ENCODE measurements at places on chromosomes 6 and 20.

DNA sequence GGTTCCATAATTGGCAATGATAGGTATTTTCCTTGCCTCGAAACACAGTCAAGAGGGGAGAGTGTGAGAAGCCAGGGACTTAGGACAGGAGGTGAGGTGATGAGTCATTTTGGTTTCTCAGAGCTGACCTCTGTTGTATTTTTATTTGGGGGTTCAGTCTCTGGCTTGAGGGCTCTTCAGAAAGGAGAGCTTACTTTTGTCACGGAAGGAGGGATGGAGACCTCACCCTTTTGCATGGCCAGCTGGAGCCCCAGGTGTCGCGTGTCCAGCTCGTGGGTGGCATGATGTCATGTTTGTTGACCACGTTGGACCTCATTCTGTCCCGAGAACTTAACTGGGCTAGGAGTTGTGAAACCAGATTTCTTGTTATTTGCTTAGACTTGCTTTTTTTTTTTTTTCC is 293.9 kb downstream of the QKI start:
- no peak for DNase-seq

DNA sequence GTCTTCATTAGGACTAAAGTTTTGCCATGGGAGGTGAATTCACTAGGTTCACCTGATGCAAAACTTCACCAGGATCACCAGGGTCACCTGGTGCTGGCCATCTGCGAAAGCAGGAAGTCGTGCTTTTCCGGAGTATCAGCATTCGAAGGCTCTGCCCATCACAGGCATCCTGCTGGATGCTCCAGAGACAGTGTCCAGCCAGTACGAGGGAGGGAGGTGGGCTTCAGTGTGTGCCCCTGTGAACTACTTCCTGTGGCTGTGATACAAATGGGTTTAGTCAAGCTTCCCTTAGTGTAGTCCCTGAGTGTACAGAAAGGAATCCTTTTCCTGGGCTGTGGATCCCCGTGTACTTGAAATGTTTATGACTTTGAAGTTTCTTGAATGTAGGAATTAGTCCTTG is 3.4 kb upstream of the RPS6KA2 start:
- no peak for DNase-seq

GRCh38 chr6:18510644-18511033 is 123.5 kb downstream of the RNF144B start:
- DNase-seq: no peak

- DNase-seq: no peak
Measured at GRCh38 chr6:10269814-10270472, 144.9 kb downstream of the TFAP2A start.

DNA sequence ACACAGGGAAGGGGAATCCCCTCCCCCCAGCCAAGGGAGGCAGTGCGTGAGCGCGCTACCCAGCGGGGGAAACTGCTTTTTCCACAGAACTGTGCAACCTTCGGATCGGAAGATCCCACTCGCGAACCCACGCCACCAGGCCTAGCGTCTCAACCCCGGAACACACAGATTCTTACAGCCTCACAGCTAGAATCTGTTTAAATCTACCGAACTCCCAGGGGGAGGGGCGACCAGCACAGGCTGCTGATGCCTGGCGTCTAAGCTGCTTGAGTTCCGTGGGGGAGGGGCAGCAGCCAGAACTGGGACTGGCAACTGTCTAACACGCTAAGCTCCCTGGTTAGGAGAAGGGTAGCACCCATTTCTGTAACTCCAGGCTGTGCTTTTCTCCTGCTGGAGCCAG is 217.3 kb upstream of the TENT5A start:
- DNase-seq: no peak

DNA sequence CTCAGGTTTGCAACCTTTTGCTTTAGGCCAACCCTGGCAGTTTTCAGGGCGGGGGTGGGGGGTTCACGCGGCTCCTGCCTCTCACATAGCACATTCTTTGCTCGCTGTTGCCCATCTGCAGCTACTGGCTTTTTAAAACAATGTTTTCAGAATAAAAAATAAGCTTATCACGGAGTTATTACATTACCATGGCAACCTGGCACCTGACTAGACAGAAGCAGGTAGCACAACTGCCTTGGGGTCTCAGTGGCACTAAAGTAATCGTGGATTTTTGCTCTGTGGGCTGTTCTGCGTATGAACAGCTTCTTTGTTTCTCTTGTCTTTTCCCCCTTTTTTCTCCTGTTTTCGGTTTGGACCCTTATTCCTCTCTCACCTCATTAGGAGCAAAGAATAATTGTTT is 9.1 kb upstream of the MANBAL start:
- no peak for DNase-seq

DNA sequence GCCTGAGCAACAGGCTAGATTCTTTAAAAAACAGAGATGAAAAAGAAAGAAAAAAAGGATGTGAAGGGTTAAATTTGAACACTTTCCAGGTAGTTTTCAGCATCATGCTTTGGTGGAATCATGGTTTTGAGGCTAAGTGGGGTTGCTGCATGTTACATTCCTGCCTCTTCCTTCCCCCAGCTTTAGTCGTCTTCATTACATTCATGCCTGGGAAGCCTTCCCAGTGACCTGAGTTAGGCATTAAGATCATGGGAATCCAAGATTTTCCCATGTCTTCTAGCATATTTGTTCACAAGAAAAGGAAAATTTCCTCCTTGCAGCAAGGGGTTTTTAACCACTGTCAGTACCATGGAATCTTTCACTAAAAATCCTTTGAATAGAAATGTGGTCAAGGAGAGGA is 12.0 kb downstream of the TPX2 start:
- no peak for DNase-seq

- no peak for DNase-seq
Measured at GRCh38 chr20:21705575-21706260, at the start of gene PAX1. PAX1 (plus strand) TSS chr20:21705664; CDS start chr20:21705713, 49 bp downstream.

GRCh38 chr6:107730106-107730505 is 94.0 kb downstream of the SCML4 start:
- no peak for DNase-seq

DNA sequence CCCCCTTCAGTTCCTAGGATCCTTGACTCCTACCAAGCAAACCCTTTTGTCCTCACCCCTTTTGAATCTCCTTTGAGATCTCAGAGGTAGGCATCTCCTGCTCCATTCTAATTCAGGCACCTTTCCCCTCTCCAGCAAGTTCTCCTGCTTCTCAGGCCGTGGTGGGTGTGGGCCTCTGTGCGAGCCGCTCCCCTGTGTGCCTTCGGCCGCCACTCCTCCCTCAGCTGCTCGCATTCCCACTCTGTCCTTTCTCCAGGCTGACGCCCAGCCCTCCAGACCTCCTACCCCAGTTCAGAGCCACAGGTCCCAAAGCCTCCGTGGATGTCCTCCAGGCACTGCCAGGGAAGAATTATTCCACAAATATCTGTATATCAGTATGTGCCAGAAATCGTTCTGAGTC is 19.7 kb upstream of the RPS6KA2 start:
- no peak for DNase-seq

DNA sequence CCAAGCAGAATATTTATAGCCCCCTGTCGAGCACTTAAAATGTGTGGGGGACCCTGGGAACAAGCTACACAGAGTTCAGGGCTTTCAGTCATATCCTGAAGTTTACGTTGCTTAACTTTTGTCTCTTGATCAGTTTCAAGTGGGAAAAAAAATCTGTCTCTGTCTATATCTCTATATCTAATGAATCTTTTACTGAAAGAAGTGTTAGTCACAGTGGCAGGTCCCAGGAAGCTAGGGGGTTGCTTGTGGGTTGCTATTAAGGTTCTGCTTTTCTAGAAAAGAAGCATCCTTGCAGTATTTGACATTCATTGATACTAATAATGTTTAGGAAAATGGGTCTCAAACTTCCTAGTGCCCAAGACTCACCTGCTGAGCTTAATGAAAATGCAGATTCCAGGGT is 76.7 kb upstream of the CLDN20 start:
- no peak for DNase-seq

- DNase-seq: no peak
Measured at GRCh38 chr6:136604928-136605510, 54.8 kb upstream of the MAP7 start.

- DNase-seq: no peak
Measured at GRCh38 chr6:137323860-137324259, 104.7 kb upstream of the IFNGR1 start.

DNA sequence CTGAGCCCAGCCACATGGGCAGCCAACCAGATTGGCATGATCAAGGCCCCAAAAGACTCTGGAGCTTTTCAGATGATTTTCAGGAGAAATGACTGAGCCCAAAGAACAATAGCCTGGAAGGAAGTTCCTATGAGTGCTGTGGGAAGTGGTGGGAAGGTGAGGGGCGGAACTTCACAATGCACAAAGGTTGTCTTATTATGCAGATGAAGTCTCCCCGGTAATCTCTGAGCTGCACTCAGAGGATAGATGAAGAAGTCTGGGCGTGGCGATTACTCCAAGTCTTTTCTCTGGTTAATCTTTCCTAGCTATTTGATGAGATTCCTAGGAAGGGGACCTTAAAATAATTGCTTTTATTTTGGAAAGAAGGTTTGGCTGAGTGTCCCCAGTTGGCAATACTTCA is 36.9 kb downstream of the LBP start:
- no peak for DNase-seq

GRCh38 chr6:79668381-79668780 is 37.3 kb downstream of the SH3BGRL2 start:
- DNase-seq: no peak

DNA sequence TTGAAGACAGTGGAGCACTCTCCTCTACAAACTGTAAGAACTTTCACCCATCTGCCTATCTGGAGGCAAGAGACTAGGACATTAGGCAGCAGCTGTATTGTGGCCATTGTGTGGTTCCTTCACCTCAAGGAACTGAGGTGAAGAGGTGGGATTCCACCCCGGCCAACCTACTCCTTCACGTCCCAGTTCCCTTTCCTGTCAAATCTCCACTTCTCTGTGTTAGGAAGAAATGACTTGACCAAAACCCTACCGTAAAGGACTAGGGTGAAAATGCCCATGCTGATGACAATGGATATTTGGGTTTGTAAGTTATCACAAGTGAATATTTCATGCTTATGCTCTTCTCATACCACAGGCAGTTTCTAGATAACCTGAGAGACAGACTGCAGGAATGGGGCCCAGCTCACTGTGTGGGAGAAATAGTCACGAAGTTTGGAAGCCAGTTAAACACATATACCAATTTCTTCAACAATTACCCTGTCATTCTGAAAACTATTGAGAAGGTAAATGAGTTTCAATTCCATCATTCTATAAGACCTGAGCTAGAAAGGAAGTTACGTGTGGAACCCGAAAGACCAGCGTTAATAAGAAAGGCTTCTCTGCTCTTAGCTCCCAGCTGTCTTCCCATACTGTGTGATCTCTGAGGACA is 86.6 kb downstream of the ECT2L start:
- DNase-seq: no peak

GRCh38 chr6:139990856-139991465 is 616.5 kb upstream of the CITED2 start:
- DNase-seq: no peak

DNA sequence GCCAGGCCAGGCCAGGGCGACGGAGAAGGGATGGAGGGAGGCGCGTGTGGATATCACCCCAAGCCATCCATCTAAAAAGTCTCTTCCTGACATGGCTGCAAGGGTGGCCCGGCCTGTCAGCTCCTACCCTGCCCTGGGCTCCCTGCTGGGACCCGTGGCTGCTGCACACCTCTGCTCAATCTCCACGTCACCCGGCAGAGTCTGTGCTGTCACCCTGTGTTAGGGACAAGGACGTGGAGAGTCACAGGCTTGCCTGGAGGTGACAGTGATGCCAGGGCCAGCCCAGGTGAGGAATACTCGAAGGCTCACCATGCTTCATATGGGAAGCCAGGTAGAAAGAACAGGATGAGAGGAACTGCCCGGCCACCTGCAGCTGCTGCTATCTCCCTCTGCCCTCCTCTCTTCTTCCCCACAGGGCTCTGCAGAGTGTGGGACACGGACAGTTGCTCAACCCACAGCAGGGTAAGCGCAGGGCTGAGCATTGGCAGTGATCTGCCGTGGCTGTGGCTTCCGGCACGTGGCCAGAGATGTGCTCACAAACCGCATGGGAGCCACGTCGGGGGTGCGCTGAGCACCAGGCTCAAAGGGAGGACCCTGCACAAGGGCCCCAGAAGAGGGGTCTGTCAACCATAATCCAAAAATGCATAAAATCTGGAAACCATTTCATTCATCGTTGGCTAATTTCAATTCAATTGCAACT is 214.3 kb downstream of the DLL1 start:
- no peak for DNase-seq

DNA sequence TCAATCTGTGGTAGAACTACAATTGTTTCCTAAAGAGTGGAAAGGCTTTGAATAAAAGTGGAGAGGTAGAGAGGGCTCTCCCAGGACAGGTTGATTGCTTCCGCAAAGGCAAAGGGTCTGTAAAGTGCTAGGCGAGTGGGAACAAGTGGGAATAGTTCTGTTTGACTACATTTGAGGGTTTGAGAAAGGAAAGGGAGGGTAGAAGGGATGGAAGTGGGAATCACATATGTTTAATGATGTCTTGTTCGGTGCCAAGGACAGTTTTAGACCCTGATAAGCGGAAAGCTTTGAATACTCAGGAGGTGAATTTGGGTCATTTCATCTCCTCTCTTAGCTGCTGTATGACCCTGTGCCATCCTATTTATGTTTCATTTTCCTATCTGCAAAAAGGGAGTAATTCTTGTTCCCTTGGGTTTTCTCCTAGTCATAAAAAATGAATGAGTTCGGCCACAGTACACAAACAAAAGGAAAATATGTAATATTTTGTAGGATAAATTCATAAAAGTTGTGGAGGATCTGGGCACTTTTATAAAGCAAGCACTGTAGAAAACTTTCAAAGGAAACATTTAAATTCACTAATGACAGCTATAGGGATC is 1.7 kb upstream of the PIM1 start:
- DNase-seq: no peak

DNA sequence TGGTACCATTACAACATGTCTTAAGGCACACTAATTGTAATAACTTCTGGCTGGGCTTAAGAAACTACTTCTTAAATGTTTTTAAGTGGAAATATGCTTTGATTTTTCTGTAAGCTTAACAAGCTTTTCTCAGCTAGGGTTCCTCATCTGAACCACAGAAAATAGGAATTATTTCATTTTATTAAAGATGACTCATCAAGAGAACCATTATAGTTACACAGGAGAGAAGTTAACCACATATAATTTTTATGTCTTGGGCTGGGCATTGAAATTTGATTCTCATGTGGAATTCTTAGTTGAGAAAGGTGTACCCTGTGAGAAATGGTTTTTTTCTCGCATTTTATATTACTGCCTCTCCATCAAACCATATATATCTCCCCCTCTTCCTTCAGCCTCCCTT is 75.1 kb downstream of the QKI start:
- no peak for DNase-seq

DNA sequence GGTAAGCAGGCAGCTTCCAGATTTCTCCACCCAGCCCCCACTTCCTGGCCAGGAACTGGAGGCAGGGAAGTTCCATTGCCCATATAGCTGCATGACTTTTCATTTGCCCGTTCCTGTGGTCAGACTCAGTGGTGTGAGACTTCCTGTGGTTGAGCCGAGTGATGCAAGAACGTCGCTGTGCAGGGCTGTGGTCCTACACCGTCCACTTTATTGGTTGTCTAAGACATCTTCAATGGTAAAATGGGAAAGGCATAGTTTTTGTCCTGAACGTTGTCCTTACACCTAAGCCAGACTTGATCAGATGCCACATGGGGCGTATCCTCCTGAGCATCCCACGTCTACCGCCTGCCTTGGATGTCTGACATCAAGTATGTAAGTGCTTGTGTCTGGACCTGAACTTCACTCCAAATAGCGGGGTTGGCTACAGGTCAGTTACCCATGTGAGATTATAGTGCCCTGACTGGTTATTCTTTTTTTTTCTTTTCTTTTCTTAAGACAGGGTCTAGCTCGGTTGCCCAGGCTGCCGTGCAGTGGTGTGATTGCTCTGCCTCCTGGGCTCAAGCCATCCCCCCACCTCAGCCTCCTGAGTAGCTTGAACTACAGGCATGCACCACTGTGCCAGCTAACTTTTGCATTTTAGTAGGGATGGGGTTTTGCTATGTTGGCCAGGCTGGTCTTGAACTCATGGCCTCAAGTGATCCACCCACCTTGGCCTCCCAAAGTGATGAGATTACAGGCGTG is 25.9 kb upstream of the GTSF1L start:
- no peak for DNase-seq
